WERI-Rb-1 (cell line): ENCODE measurements at places on chromosomes 3 and 15.

GRCh38 chr15:97728791-97729190 lies 231.7 kb upstream of the ARRDC4 start:
- DNase-seq = no peak

- no peak for DNase-seq
Measured at GRCh38 chr3:9439331-9439730, 41.9 kb downstream of the SETD5 start.

GRCh38 chr3:73292220-73292619 lies 230.8 kb downstream of the EBLN2 start:
- DNase-seq = no peak

DNA sequence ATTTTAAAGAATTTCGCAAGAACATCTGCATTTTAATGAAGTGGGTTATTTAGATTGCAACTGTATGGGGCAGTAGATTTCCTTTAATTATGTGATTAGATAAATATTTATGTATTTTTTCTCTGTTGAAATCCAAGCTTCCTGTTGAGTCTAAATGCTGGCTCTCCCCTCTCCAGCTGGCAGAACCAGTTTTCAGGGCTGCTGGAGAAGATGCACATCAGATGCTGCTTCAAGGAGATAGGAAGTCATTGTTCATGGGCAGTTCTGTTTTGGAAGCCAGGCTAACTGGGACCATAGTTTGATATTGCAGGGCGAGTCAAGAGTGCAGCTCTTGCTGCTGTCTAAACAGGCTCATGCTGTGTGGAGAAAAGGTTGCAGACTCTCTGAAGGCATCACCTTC lies 97.4 kb downstream of the SLC9A9 start:
- no peak for DNase-seq

DNA sequence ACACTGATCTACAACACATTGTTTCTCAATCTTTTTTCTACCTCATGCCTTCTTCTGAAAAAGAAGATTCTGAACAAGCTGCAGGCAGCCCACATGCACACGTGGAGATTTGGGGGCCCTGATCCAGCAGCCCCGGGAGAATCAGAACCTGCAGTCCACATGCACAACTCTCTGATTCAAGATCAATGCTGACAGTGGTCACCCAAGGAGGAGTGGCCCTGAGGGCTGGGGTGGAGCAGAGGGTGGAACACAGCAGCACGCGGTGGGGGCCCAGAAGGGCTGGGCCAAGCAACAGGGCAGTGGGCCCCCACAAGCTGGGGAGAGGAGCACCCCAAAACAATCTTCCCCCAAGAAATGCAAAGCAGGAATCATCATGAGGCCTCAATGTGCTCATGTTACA lies 202.1 kb upstream of the NSMCE3 start:
- DNase-seq = no peak

DNA sequence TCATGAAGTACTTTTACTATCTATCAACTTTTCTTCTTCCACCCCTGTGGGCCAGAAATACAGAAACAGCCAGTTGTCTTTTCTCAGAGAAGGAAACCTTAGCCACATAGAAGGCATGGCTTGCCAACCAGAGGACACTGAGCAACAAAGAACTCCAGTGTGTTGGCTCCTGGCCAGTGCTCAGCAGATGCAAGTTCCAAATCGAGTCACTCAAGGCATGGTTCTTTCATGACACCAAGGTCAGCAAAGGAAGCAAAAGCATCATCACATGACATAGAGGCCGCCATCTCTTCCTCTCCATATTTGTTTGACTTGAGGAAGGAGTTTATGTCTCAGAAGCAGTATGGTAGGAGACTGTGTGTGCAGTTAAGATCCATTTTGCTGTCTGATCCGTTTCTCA lies 92.2 kb downstream of the MYLK start:
- no peak for DNase-seq

GRCh38 chr3:41265011-41265545 lies 65.8 kb downstream of the CTNNB1 start:
- no peak for DNase-seq

GRCh38 chr3:133058243-133058642 lies 20.1 kb downstream of the TMEM108 start:
- DNase-seq = no peak

- no peak for DNase-seq
Measured at GRCh38 chr3:5542472-5542871, 355.0 kb downstream of the EDEM1 start.

- no peak for DNase-seq
Measured at GRCh38 chr3:80285388-80285787, 517.6 kb upstream of the ROBO1 start.

GRCh38 chr15:83064859-83065258 lies 2.2 kb downstream of the BTBD1 start:
- no peak for DNase-seq

DNA sequence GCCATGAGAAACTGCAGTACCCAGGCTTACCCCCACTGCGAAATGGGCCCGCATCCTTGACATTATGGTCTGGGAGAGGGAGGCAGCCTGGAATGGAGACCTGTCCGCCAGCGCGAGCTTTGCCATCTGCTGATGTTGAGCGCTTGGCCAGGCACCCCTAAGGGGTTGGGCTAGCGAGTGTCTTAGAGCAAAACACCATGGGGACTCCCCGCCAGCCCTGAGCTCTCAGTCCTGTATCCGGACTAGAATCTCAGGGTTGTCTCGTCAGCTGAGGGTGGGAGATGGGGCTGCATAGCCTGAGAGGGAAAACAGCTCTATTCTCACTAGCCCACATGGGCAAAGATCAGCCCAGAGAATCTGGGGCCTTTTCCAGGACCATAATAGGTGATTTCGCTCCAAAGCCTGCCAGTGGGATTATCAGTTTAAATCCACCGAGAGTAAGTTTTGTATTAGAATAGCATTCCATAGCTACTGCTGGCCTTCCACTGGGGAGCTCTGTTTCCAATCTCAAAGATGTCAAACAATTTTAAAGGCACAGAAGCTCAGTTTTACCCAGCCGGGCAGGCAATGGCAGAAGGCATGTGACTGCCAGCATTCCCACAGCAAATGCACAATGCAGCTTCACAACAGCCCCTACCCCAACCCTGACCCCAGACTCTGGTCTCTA lies 167.5 kb upstream of the TPM1 start:
- DNase-seq = no peak

GRCh38 chr3:87673132-87673531 lies 385.7 kb downstream of the CGGBP1 start:
- no peak for DNase-seq

GRCh38 chr15:37979671-37980409 lies 45.4 kb downstream of the TMCO5A start:
- DNase-seq = no peak

GRCh38 chr3:131142580-131142979 lies 115.9 kb downstream of the NEK11 start:
- DNase-seq = no peak

GRCh38 chr3:188085584-188086560 lies 68.1 kb upstream of the LPP start:
- no peak for DNase-seq

GRCh38 chr3:165667676-165668075 lies 169.5 kb downstream of the BCHE start:
- no peak for DNase-seq

DNA sequence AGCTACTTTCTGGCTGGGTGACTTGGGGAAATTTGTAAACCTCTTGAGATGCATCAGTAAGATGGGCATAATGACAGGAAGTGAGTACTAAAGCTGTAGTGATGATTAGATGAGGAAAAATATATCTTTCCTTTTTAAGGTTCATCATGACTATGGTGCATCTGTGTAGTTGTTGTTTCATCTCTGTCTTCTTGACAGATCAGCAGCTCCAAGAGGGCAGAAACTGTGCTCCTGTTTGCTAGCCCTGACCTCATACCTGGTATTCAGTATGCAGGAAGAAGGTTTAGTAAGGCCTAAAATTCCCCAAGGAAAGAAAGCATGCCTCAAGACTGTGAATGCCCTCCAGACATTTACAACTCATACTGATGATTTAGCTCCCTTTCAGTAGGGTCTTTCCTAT lies 82.5 kb upstream of the PSMD6 start:
- DNase-seq = no peak

- no peak for DNase-seq
Measured at GRCh38 chr3:193253986-193254660, 13.1 kb downstream of the PLAAT1 start.

DNA sequence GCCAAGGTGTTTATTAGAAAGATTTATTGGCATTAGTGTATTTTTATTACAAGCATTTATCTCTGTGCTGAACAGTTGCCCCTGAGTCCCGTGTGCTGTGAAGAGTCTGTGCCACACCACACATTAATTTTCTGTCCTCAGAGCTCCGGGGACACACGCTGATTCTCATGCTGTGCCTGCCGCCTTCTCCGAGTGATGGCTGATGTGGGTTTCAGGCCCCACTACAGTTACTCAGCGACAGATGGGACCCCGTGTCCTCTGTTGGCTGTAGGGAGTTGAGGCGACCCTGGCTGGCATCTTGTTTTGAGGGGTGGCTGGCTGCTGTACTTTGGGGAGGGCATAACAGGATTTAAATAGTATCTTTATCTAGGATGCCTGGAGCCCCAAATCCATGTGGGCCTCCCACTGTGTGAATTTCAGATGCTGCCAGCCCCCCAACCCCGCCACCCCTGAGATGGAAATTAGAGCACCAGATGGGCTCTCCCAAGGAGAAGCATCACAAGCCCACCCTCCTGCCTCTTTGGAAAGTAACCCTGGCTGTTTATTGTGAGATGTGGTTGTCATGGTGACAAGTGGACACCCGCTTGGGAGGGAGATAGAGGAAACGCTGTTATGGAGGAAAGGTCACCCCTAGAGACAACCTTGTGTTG lies 185.6 kb downstream of the APBA2 start:
- DNase-seq = no peak

DNA sequence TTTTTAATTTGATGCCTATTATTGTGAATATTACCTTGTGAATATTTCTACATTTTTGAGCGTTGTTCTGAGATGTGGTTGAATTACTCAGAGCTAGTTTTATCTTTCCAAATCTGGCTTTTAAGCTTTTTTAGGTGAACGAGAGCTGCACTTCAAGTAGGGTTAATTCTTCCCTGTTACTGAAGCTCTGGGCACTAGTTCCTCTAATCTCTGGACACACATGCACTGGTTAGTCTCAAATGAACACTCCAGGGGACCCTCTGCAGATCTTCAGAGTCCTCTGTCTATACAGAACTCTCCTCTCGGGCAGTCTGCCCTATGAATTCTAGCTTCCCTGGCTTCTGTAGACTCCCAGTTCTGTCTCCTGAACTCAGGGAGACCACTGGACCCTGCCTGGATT lies 237.5 kb upstream of the TBC1D5 start:
- DNase-seq = no peak

GRCh38 chr3:64303401-64303800 lies 78.1 kb upstream of the PRICKLE2 start:
- no peak for DNase-seq

- no peak for DNase-seq
Measured at GRCh38 chr3:11074451-11074850, 79.8 kb upstream of the HRH1 start.

- DNase-seq = no peak
Measured at GRCh38 chr15:37246065-37246464, 145.7 kb upstream of the MEIS2 start.

DNA sequence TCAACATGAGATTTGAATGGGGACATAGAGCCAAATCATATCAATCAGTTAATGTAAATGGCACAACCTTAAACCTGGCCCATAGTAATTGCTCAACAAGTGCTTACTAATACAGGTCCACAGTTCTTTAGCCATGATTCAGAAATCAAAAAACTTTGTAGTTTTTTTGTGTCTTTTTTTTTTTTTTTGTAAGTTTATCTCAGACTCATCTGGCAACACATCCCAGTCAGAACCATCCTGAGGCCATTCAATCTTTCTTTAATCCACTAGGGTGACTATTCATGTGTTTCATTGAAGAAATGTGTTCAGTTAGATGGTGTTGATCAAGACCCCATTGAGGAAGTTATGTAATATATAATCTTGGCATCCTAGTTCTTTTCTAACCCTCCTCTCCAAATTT lies 65.4 kb downstream of the ABI3BP start:
- DNase-seq = no peak

GRCh38 chr15:94231723-94232468 lies 535 bp downstream of the MCTP2 start:
- no peak for DNase-seq

DNA sequence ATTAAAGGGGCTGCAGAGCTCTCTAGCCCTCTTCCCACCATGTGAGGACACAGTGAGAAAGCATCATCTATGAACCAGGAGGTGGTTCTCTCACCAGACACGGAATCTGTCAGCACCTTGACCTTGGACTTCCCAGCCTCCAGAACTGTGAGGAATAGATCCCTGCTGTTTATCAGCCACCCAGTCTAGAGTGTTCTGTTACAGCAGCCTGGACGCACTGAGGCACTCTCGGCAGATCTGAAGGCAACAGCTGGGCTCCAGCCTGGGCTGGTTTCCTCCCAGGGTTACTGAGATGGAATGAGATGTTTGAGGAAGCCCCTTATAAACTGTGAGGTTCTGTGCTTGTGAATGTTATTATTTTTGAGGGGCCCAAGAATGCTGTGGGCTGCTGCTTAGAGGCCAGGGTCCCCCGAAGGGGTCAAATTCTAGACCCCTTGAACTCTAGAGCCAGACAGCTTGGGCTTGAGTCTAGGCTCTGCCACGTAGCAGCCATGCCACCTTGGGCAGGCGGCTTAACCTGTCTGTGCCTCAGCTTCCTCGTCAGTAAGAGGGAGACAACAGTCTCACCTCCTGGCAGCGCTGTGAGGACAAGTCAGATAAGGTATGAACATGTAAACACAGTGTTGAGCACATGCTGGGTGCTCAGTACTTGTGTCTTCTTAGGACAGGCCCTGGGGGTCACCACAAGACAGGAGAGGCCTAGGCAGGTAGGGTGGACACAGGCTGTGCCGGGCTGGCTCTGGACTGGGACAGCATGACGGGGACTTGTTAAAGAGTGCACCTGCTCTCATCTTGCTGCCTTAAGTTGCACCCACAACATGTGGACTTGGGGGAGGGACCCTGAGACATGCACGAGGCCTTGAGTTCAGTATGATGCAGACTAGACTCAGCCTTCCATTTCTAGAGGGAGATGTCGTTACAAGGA lies 49.2 kb downstream of the MGLL start:
- no peak for DNase-seq

GRCh38 chr15:79282371-79283251 lies at the start of gene ANKRD34C:
ANKRD34C (plus strand) TSS chr15:79282722; CDS start chr15:79293285, 10,563 bp downstream.
- peak; percentile 34 for DNase-seq

DNA sequence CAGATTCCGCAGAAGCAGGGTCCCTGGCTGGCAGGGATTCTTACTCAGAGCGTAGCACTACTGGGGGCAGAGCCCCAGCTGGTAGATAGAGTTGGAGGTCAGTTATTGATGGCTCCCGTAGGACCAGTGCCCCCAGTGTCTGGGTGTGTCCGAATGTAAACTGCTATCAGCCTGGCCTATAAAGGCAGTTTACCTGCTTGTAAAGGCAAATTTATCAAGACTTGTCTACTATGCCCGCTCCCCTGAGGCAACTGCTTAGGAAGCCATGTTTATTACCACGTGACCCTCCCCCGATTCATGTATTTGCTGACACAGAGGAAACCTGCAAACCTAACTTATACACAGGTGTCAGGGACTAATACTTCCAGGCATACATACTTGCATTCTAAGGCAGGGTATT lies 607 bp upstream of the PPP1R14D start:
- no peak for DNase-seq

DNA sequence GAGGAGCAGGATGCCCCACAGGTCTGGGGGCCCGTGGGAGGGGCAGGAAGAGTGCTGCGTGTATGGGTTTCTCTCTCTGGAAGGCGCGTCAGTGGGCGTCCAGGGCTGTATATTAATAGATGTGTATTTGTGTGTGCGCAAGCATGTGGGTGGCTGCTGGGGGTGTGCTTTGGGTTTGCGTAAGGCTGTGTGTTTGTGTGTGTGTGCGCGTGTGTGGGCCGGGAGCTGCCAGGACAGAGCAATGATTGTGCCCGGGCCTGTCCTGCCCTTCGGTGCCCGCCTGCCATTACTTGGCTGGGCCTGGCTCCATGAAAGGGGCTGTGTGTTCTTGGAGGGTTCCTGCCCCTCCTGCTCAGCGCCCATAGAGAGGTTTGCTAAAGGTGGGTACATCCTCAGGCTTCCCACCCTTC lies 16.3 kb downstream of the CSPG4 start:
- DNase-seq = no peak
